Stimulated activated CD4-positive, alpha-beta T cell treated with anti-CD3 and anti-CD28 coated beads, Interleukin-1b, Interleukin-23, amount 100 ng/mL, for 48 hours (primary cell): ENCODE measurements at places on chromosomes 6 and 20.
A peak's percentile ranks its signal among the peaks of the same experiment; 100 is the strongest.

- peak; percentile 90 for DNase-seq
Measured at GRCh38 chr6:41941280-41942066, at the start of gene CCND3. CCND3 (minus strand) TSS chr6:41941808; CDS start chr6:41941649, 159 bp downstream.

DNA sequence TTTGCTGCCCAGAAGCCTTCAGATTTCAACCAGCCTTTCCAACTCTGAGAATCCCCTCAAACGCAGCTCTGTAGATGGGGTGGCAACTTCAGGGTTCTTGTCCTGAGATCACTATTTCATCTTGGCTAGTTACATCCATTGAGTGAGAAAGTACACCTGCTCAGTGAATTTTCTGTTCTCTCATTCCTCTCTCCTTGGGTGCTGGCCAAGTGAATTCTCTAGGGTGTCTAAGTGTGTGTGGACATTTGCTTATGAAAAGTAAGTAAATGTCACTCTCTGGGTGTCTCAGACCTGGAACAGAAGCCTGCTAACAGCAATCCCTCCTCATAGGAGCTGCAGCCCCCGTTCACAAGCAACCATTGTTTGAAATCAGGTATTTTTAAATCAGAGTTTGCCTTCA lies 3.8 kb downstream of the RIN2 start:
- no peak for DNase-seq

DNA sequence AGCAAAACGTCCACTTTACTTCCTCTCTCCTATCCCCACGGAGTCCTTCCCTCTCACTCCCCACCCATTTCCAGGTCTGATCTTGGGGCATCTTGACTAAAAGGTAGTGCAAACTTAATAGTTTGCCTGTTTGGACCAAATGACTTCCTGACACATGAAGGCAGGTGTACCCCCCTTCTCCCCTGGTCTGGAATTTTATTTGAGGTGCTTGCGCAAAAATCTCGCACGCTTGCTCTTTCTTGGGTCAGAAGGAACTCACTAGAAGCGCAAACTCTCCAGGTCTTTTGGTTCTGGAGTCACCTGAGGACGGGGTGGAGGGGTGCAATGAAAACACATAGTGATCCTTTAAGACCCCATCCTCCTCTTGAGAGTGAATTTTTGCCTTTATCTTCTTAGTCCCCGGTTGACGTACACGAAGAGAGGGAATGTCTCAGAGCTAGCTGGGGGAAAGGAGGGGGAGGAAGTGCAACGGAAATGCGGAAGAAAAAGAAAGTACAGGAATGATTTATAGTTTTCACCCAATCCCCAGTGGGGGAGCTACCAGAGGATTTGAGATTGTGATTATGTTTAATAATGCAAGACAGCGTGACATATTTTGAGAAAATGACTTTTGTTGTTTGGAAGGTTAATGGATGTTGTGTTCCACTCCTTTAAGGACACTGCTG lies 4.9 kb downstream of the ADGRB3 start:
- DNase-seq: no peak

DNA sequence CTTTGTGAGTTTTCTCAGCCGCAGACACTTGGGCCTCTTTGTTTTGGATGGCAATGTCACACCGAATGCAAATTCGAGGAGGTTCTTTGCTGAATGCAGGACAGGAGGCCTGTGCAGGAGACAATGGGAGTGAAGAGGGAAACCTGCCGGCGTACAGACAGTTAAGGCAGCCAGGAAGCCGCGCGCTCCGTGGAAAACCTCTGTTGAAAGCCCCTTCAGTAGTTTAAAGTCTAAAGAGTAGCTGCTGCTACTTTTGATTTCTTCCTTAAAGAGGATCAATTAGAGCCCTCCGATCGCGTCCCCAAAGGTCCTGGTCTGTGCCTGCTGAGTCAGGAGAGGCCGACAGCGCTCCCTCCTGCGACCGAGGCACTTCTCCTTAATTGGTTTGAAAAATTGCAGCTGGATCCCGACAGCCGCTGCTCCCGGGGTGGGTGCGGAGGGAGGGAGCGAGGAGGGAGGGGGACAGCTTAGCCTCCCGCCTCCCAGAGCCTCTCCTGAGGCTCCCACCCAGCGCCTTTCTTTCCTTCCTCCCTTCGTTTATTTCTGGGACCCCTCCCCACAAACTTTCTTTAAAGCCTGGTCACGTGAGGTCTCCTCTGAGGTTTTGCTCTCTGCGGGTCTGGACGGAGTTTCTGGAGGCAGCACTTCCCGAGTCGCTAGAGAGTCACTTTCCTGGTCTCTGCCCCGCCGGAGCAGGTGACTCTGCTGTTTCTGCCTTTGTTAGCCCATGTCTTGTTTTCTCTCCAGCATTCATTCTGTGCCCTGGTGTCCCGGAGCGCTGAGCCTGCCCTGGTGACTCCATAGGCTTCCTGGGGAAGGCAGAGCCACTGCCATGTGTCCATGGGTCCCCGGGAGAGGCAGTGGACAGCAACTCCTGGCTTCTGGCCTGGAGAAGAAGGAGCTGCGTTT lies 22.3 kb upstream of the RPP40 start:
- DNase-seq: no peak

- DNase-seq: no peak
Measured at GRCh38 chr6:24902782-24903181, 33.0 kb downstream of the RIPOR2 start.
